ENCODE measurements at places on chromosomes 2 and 18. TPM values are rescaled to one million over a fixed set of nuclear protein-coding genes. Genes with fewer than 3 reads are reported as not detected.

- no peaks in the 10 kb centered on the region for H3K36me3 ChIP-seq
- no peak for DNase-seq
- peaks cover 5% of the 10 kb centered on the region for H3K4me1 ChIP-seq
- H3K4me3 ChIP-seq, result no peak overlapping the region
These were observed 7.8 kb downstream of the ANTXR1 start for GRCh38 chr2:69020496-69021426.

- H3K36me3 ChIP-seq, result no peaks in the 10 kb centered on the region
- no peaks in the 10 kb centered on the region for H3K4me1 ChIP-seq
- no peaks in the 10 kb centered on the region for H3K27me3 ChIP-seq
- DNase-seq, result no peak
- no peak overlapping the region for H3K27ac ChIP-seq
- H3K4me3 ChIP-seq, result no peak overlapping the region
These were observed 437.3 kb upstream of the SOX11 start for GRCh38 chr2:5254791-5255332.

- DNase-seq, result no peak
- H3K4me3 ChIP-seq, result no peak overlapping the region
- H3K4me1 ChIP-seq, result peaks cover 11% of the 10 kb centered on the region
- peaks cover 39% of the 10 kb centered on the region for H3K36me3 ChIP-seq
- no peak overlapping the region for H3K27ac ChIP-seq
These were observed 18.6 kb downstream of the NPC1 start for GRCh38 chr18:23567671-23568070.

DNA sequence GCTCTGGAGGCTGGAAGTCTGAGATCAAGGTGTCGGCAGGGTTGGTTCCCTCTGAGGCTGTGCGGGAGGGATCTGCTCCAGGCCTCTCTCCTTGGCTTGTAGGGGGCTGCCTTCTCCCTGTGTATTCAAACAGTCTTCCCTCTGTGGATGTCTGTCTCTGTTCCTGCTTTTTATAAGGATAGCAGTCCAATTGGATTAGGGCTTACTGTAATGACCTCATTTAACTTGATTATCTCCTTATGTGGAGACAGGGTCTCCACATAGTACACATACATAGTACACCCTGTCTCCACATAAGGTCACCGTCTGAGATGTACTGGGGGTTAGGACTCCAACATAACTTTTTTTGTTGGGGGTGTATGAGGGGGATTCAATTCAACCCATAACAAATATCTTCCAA is 30.5 kb downstream of the TCF7L1 start:
- H3K4me1 ChIP-seq, result peaks cover 22% of the 10 kb centered on the region
- no peak overlapping the region for H3K27ac ChIP-seq
- DNase-seq, result no peak
- no peaks in the 10 kb centered on the region for H3K27me3 ChIP-seq
- H3K4me3 ChIP-seq, result no peak overlapping the region
- H3K36me3 ChIP-seq, result no peaks in the 10 kb centered on the region

GRCh38 chr2:242056785-242057184 is 187.3 kb downstream of the RTP5 start:
- H3K27ac ChIP-seq, result no peak overlapping the region
- H3K4me1 ChIP-seq, result no peaks in the 10 kb centered on the region
- no peak overlapping the region for H3K4me3 ChIP-seq
- DNase-seq, result no peak
- H3K27me3 ChIP-seq, result no peaks in the 10 kb centered on the region

DNA sequence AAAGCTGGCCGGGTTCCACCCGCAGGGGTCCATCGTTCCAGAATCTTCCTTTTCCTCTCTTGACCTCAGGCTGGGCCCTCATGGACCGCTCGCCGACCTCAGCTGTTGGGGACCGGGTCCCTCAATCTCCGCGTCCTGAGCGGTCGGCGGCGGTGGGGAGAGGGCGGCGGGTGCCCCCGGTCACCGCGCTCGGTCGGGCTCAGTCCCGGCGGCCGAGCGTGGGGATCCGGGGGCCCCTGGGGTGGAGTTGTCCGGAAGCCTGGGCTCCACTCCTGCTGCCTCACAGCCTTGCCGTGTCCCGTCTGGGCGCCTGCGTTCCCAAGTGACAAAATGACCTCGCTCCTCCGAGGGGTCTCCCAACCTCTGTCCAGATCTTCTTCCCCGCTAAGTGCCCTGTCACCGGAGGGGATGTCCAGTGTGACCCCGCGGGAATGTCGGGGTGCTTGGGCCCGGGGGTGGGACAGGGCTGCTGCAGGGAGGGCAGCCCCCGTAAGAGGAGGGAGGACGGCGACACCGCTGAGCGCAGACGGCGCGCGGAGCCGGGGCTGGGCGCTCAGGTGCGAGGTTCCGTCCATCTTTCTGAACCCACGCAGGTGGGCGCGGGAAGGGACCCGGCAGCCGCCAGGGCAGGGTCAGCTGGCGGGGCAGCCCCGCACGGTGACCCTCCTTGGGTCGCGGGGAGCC is 16.0 kb upstream of the E2F6 start:
- H3K27ac ChIP-seq, result no peak overlapping the region
- peaks cover 6% of the 10 kb centered on the region for H3K27me3 ChIP-seq
- H3K4me1 ChIP-seq, result peaks cover 4% of the 10 kb centered on the region
- H3K4me3 ChIP-seq, result no peak overlapping the region

DNA sequence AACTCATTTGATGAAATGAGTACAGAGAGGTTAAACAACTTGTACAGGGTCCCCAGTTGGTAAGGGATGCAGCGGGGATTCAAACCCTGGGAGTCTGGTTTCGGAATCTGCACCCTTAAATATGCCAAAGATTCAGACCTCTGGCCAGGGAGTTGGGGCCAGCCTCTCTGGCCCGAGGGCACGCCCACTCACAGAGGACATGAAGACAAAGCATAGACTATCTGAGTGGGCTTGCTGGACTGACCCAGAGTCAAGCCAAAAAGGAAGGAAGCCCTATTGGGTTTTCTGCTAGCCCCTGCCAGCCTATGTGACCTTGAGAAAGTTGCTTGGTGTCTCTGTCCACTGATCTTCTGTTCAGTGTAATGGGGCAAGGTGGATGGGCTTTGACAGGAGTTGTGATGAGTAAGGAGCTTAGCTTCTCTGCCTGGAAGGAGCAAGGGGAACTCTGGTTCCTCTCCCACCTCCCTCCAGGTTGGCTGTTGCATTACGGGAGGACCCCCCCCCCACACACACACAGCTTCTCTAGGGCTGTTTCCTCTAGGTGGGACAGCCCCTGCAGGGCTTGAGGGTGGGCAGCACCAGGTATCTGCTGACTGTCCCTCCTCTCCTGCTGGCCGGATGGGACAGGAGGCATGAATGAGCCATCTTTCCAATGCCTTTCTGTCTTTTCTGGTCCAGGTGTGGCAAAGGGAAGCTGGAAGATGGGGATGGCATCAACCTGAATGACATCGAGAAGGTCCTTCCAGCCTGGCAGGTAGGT is 131.3 kb downstream of the CTIF start:
- no peak overlapping the region for H3K27ac ChIP-seq
- no peak for DNase-seq
- H3K4me1 ChIP-seq, result no peaks in the 10 kb centered on the region
- no peak overlapping the region for H3K4me3 ChIP-seq
- H3K36me3 ChIP-seq, result peaks cover 15% of the 10 kb centered on the region
- no peaks in the 10 kb centered on the region for H3K27me3 ChIP-seq

DNA sequence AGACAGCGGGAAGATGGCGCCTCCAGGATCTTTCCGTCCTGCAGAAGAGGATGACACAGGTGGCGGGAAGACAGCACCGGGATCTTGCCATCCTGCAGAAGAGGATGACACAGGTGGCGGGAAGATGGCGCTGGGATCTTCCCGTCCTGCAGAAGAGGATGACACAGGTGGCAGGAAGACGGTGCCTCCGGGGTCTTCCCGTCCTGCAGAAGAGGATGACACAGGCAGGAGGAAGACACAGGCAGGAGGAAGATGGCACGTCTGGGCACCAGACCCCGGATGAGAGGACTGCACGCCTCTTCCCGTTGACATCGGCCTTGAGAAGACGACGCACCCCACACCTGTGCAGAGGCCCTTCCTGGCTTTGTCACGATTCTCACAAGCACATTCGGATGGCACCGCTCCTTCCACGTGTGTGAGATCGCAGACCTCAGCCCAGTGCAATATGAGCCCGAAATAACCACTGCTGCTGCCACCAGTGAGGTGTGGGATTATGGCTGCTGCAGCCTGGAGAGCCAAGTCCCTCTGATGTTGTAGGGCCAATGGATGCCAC is 79.4 kb upstream of the SNTG2 start:
- H3K4me3 ChIP-seq, result no peak overlapping the region
- no peaks in the 10 kb centered on the region for H3K36me3 ChIP-seq
- H3K27me3 ChIP-seq, result peaks cover 19% of the 10 kb centered on the region
- no peak overlapping the region for H3K27ac ChIP-seq

- DNase-seq, result no peak
- no peaks in the 10 kb centered on the region for H3K4me1 ChIP-seq
- no peaks in the 10 kb centered on the region for H3K36me3 ChIP-seq
These were observed 92.4 kb upstream of the CHST9 start for GRCh38 chr18:27277554-27277953.

GRCh38 chr2:2880938-2881337 is 496.7 kb downstream of the EIPR1 start:
- H3K27ac ChIP-seq, result no peak overlapping the region
- no peak overlapping the region for H3K4me3 ChIP-seq
- no peaks in the 10 kb centered on the region for H3K4me1 ChIP-seq
- H3K27me3 ChIP-seq, result no peaks in the 10 kb centered on the region
- DNase-seq, result no peak

GRCh38 chr18:26657631-26658581 is 109.6 kb upstream of the KCTD1 start:
- H3K36me3 ChIP-seq, result no peaks in the 10 kb centered on the region
- no peaks in the 10 kb centered on the region for H3K27me3 ChIP-seq
- peaks cover 9% of the 10 kb centered on the region for H3K4me1 ChIP-seq
- no peak overlapping the region for H3K4me3 ChIP-seq

DNA sequence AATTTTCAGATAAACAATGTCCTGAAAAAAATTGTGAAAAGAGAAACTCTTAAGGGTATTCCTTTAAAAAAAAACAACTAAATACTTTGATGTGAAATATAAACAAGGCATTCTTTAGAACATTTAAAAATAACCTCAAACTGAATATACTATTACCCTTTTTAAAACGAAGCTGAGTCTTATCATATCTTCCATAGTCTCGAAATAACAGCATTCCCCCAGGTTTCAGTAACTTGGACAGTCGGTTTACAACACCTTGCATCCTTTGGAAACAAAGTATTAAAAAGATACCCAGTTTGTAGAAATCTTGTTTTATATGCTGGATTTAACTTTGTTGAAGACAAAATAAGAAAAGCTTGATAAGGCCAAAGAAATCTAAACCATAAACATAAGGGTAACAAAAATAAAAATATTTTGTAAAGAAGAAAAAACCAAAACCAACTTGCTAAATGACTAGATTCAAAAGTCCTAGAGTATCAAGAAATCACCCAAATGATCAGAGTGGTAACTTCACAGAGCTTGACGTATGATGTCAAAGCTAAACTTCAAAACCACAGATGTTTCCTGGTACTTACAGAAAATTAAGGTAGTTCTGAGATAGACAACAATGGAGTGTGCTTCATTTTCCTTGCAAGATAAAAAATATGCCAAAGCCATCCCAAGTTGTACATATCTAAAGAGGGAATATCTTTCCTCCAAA is 107.8 kb downstream of the METTL8 start:
- H3K27ac ChIP-seq, result no peak overlapping the region
- no peak for DNase-seq
- H3K4me1 ChIP-seq, result peaks cover 6% of the 10 kb centered on the region
- no peak overlapping the region for H3K4me3 ChIP-seq
- H3K27me3 ChIP-seq, result no peaks in the 10 kb centered on the region

DNA sequence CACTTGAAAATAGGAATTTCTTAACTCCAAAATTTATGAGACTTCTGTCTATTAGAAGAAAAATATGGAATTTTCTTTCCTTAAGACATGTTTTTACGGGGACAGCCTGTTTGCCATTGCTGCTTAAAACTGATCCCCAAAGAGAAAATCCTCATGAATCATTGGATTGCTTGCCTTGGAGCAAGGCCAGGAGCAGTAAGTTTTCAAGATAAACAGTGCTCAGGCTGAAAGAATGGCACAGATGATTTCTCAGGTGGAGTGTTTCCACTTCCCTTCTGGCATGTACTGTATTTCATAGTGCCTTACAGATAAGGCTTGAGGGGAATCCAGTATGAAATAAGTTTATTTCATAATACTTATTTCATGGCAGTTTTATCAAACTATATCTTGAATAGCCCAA is 74.3 kb upstream of the MMADHC start:
- no peaks in the 10 kb centered on the region for H3K36me3 ChIP-seq
- no peak overlapping the region for H3K4me3 ChIP-seq
- no peaks in the 10 kb centered on the region for H3K4me1 ChIP-seq
- no peaks in the 10 kb centered on the region for H3K27me3 ChIP-seq
- no peak overlapping the region for H3K27ac ChIP-seq

DNA sequence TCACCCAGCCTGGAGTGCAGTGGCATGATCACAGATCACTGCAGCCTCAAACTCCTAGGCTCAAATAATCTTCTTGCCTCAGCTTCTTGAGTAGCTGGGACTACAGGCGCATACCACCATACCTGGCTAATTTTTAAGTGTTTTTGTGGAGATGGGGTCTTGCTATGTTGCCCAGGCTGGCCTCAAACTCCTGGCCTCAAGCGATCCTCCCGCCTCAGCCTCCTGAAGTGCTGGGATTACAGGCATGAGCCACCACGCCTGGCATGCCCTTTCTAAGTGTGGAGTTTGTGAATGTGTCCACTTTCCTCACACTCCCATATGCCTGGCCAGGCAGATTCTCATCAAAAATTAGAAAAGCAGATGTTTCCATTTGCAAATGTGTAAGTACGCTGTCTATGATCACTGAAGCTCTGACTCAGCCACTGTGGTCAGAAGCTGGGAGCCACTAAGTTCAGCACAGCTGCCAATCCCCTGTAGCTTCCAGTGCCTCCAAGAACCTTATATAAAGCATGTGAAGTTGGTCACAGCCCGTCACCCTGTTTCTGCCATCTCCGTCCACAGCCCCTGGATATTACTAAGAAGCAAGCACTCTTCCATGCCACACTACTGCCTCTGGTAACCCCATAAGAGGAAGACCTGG is 155.4 kb downstream of the FAM210A start:
- DNase-seq, result no peak
- H3K4me1 ChIP-seq, result peaks cover 6% of the 10 kb centered on the region
- no peaks in the 10 kb centered on the region for H3K36me3 ChIP-seq
- H3K27me3 ChIP-seq, result no peaks in the 10 kb centered on the region
- no peak overlapping the region for H3K4me3 ChIP-seq

GRCh38 chr2:55371376-55371775 is 48.3 kb downstream of the CCDC88A start:
- no peak for DNase-seq
- H3K4me3 ChIP-seq, result no peak overlapping the region
- no peak overlapping the region for H3K27ac ChIP-seq
- no peaks in the 10 kb centered on the region for H3K4me1 ChIP-seq

GRCh38 chr18:42274488-42275137 is 319.6 kb downstream of the PIK3C3 start:
- H3K4me1 ChIP-seq, result no peaks in the 10 kb centered on the region
- H3K4me3 ChIP-seq, result no peak overlapping the region
- no peaks in the 10 kb centered on the region for H3K27me3 ChIP-seq
- H3K36me3 ChIP-seq, result no peaks in the 10 kb centered on the region
- no peak for DNase-seq
- H3K27ac ChIP-seq, result no peak overlapping the region

Gene CD302
- 89.8 TPM for total RNA-seq

Gene LIMS3
- 3.3 TPM for total RNA-seq

Gene CAPN14
- 0.21 TPM for total RNA-seq

Gene DSC1
- total RNA-seq, result 0.09 TPM

Gene KIF1A
- 2.3 TPM for total RNA-seq

Data from lung (tissue), 17 donors.